ENCODE measurements at places on chromosomes 11 and 22.

GRCh38 chr22:37559901-37560607 is at the start of gene CDC42EP1:
TSS of gene CDC42EP1 (plus strand) at chr22:37560480. CDS start at chr22:37566350, 5,870 bp downstream.
- no peak for DNase-seq

DNA sequence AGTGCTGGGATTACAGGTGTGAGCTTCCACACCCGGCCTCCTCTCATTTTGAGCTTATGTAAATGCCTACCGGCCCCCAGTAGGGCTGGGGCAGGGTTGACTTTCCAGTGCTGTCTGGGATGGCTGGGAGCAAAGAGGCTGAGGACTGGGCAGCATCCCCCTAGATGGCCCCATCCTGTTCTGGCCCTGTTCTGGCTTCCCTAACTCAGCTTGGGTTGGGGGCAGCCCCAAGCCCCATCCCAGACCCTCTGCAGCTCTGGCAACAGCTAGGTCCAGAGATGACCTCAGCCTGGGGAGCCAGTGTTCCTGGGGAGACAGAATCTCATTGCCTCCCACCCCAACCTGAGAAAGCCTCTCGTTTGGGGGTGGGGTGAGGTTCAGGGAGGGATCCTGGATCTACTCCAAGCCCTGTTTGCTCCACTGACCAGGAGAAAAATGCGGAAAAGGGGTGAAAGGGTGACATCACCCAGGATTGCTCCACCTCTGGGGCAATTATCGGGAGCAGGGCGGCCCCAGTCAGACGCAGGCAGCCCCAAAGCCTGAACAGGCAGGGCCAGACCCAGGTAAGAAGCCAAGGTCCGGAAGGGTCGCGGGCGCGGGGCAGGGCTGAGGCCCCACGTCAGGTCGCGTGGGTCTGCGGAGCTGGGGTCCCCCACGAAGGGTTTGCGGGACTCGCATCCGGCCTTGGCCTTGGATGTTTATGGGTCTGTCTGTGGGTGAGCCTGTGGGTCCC is at the start of gene PNPLA2:
Gene PNPLA2, plus strand, starts transcription at position 519 of the 733 bp plus-strand sequence. CDS start 805 bp downstream, outside the sequence.
- no peak for DNase-seq

DNA sequence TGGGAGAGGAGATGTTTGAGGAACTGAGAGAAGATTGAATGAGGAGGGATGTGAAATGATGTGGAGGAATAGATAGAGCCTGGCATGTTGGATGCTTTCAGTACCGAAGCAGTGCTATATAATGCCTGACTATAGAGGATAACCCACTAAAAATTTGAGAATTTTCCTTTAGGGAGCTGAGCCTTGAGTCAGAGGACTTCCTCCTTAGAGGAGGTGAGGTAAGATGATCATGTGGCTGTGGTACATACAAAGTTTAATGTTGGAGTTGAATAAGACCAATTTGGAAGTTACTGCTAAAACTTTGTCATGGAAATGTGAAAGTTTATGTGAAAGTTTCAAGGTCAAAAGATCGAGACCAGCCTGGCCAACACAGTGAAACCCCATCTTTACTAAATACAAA is 66.9 kb downstream of the YAP1 start:
- no peak for DNase-seq

GRCh38 chr11:133955945-133956421 is 785 bp downstream of the IGSF9B start:
- DNase-seq = no peak

GRCh38 chr11:118789501-118790356 is 1.2 kb downstream of the DDX6 start:
- peak; percentile 71 for DNase-seq

DNA sequence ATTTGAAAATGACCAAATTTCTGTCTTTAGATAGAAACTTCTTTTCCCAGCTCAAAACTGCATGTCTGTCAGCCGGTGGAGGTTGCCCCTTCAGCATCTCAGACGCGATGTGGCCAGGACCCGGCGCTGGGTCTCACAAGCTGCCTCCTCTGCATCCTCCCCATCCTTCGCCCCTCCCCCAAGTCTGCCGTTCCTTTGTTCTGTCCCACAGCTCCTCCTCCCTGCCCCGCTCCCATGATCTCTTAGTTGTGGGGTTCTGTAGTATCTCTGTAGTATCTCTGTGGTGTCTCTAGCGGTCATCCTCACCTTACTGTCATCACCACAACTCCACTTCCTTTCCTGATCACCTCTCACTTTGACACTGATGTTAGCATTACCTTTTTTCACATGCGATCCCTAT is 49.9 kb downstream of the TRAF6 start:
- DNase-seq = no peak
